A549 treated with dexamethasone at 1 μM for 4 hours (cell line): ENCODE measurements at places on chromosomes 7 and 10. TPM values are rescaled to one million over a fixed set of nuclear protein-coding genes. Genes with fewer than 3 reads are reported as not detected.

The ZMIZ2 gene
- 17.8 to 37.3 TPM (median 33.8 TPM) in 5 replicates for total RNA-seq

The SLK gene
- total RNA-seq, result 27.6 to 40.5 TPM (median 34.3 TPM) in 5 replicates

The ANXA11 gene
- 181 to 239 TPM (median 229 TPM) in 5 replicates for total RNA-seq

The ZNF503 gene
- total RNA-seq, result 5.3 to 9.1 TPM (median 8.4 TPM) in 5 replicates

The MYL10 gene
- not detected in 5 replicates for total RNA-seq

The PDE6C gene
- not detected in 5 replicates for total RNA-seq

The RPEL1 gene
- 0.05 TPM in 2 of 5 replicates, not detected in the others for total RNA-seq

The CCDC136 gene
- total RNA-seq, result 1.4 to 2.2 TPM (median 2.1 TPM) in 5 replicates

The FZD8 gene
- total RNA-seq, result 3.0 to 5.3 TPM (median 4.2 TPM) in 5 replicates

The CACNB2 gene
- not detected in 5 replicates for total RNA-seq

The ZNF853 gene
- total RNA-seq, result 2.1 to 3.4 TPM (median 2.5 TPM) in 5 replicates

The BTAF1 gene
- 8.5 to 15.6 TPM (median 13.8 TPM) in 5 replicates for total RNA-seq

The GJD4 gene
- 0.05 to 0.06 TPM in 2 of 5 replicates, not detected in the others for total RNA-seq

The CHCHD2 gene
- total RNA-seq, result 564 to 618 TPM (median 570 TPM) in 5 replicates

The ZNF488 gene
- 10.6 to 13.9 TPM (median 13.1 TPM) in 5 replicates for total RNA-seq

The TMEM236 gene
- 0.04 to 0.05 TPM (median 0.05 TPM) in 3 of 5 replicates, not detected in the others for total RNA-seq

The AMPH gene
- 0.04 to 0.27 TPM (median 0.12 TPM) in 5 replicates for total RNA-seq

The ERVW-1 gene
- total RNA-seq, result 0.04 TPM in 2 of 5 replicates, not detected in the others
